ENCODE measurements at places on chromosomes 12 and 14. TPM values are rescaled to one million over a fixed set of nuclear protein-coding genes. Genes with fewer than 3 reads are reported as not detected.

GRCh38 chr14:50635141-50635540 lies 33.0 kb downstream of the SAV1 start:
- no peak overlapping the region for H3K27ac ChIP-seq
- H3K27me3 ChIP-seq = no peaks in the 10 kb centered on the region
- H3K4me1 ChIP-seq = no peaks in the 10 kb centered on the region
- no peak overlapping the region for H3K4me3 ChIP-seq
- no peak for DNase-seq

DNA sequence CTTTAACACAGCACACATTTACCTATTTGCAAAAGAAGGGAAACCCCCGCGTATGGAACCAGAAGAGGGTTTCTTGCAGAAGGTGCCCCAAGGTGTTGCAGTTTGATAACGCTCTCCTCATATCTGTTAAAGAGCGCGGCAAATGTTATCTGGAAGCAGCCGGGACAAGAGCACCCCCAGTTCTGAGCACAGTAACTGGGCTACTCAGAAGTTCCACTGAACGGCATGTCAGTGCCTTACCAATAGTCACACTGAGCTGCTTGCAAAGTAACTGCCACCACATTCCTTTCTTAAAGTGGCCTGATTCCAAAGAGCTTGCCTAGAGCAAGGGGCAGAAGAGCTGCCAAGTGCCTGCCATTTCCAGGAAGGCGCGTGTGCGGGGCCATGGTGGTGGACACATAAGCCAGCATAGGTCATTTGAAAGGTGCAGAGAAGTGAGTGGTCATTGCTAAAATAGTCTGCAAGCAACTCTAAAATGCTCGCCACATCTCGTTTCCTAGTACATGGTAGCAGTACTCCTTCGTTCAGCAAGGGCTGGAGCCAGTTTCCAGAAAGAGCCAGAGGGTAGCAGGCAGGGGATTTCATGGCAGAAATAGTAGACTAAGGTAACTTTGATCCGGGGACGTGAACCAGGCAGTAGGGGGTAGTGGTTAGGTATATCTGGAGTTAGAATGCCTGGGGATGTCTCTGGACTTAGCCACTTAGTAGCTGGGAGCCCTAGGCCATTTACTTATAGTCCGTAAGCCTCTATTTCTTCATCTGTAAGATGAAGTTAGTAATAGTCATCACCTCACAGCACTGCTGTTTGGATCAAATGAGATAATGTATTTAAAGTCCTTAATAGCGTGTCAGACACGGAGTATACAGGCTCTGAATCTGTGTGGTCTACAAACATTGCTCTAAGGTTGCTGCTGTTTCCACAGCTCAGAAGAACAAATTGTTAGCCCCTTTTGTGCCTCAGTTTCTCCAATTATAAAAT lies 37.6 kb downstream of the SPTB start:
- DNase-seq = no peak
- H3K27me3 ChIP-seq = peaks cover 17% of the 10 kb centered on the region
- H3K4me3 ChIP-seq = no peak overlapping the region
- H3K27ac ChIP-seq = no peak overlapping the region

DNA sequence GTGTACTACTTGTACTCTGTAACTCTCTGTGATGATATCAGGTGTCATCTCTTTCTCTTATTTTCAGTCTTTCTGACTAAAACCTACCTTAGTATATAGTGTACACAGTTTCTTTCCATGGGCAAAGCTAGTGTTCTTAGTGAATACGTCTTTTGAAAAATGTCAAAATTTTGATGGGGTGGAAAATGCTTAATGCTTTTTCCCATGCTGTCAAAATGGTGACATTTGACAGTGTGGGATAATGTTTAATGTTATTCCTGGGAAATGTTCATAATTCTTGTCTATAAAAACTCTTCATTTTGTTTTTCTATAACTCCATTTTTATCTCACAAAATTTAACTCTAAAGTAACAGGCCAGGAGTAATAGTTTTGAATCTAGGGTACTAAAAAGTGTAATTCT lies 742.7 kb upstream of the FOXG1 start:
- no peaks in the 10 kb centered on the region for H3K4me1 ChIP-seq
- no peak overlapping the region for H3K27ac ChIP-seq
- no peaks in the 10 kb centered on the region for H3K27me3 ChIP-seq
- DNase-seq = no peak
- H3K36me3 ChIP-seq = no peaks in the 10 kb centered on the region
- no peak overlapping the region for H3K4me3 ChIP-seq

DNA sequence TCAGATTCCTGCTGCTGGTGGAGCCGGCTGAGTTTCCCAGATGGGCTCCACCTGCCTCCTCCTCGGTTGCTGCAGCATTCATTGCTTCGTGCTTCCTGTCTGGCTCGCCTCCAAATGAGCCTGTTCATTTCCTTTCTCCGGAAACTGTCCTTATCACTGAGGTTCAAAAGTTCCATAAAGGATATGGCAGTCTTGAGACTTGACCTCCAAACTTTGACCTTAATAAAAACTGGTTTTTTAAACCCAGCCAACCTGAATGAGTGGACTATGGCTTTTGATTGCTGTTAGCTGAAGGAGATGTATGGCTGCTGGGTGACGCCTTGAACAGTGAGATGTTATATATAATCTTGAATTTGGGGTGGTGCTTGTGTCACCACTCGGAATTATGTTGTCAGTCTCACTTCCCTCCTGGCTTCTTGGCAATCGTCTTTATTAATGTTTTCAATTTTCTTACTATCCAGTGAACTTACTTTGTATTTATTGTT lies 62.7 kb downstream of the RASSF3 start:
- DNase-seq = peak; percentile 55
- H3K4me3 ChIP-seq = no peak overlapping the region
- peaks cover 99% of the 10 kb centered on the region for H3K4me1 ChIP-seq

DNA sequence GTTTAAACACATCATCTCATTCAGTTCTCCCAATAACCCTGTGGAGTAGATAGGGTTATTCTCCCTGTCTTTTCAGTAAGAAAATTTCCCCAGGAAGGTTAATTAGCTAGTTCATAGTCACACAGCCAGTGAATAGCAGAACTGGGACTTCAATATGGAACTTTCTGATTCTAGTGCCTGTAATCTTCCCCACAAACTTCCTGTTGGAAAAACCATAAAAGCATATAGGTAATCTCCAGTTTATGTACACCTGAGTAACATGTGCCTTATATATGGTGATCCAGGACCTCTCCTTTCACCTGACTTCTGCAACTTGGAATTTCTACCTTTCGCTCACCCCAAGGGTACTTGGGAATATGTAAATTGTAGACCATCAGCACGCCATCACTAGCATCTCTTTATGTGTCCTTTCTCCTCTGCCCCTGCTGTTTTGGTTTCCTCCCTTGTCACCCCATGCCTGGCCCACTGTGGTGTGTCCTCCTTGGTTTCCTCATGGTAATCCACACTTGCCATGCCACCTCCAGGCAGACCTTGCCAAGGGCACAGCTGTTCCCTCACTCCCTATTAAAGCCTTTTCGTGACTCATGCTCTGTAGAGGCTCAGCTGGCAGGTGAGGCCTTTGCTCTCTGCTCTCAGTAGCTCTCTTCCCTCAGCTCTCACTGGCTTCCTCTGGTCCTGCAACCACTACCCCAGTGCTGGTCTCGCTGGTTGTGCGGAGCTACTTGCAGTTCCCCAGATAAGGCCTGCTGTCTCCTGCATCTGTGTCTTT lies 16.7 kb downstream of the TBC1D30 start:
- H3K4me1 ChIP-seq = no peaks in the 10 kb centered on the region
- H3K36me3 ChIP-seq = peaks cover 14% of the 10 kb centered on the region
- no peak overlapping the region for H3K27ac ChIP-seq
- H3K27me3 ChIP-seq = no peaks in the 10 kb centered on the region
- DNase-seq = no peak

- DNase-seq = no peak
Measured at GRCh38 chr14:71956920-71957563, 24.8 kb downstream of the RGS6 start.

GRCh38 chr14:49920935-49921334 lies 28.1 kb downstream of the ARF6 start:
- H3K36me3 ChIP-seq = no peaks in the 10 kb centered on the region
- H3K4me3 ChIP-seq = no peak overlapping the region
- H3K4me1 ChIP-seq = no peaks in the 10 kb centered on the region
- H3K27me3 ChIP-seq = no peaks in the 10 kb centered on the region

- no peaks in the 10 kb centered on the region for H3K27me3 ChIP-seq
- DNase-seq = no peak
- no peak overlapping the region for H3K4me3 ChIP-seq
- no peaks in the 10 kb centered on the region for H3K4me1 ChIP-seq
- no peak overlapping the region for H3K27ac ChIP-seq
Measured at GRCh38 chr12:29317556-29318363, 63.2 kb downstream of the ERGIC2 start.

DNA sequence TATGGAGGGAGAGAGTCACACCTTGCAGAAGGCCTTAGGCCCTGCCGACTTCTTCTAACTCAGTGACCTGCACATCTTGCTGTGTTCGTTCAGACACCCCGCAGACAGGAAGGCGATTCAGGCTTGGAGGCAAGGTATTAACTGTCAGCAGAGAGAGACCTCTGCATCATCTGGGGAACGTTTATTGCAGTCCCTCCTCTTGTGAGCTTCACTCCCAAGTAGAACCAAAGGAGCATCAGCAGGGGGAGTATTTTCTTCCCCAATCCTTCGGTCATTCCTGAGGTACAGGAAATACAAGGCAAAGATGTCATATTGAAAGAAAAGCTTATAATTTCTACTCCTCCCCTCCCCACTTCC lies 217.9 kb downstream of the CRADD start:
- H3K4me3 ChIP-seq = no peak overlapping the region
- H3K4me1 ChIP-seq = peaks cover 17% of the 10 kb centered on the region
- H3K27ac ChIP-seq = peak overlapping the region; percentile 51
- no peaks in the 10 kb centered on the region for H3K36me3 ChIP-seq

CLMN gene
- 26.8 TPM for total RNA-seq

FOXA1 gene
- 30.5 TPM for total RNA-seq

GRCh38 chr14:100780246-100780645 lies 45.7 kb upstream of the MEG3 start:
- no peak overlapping the region for H3K4me3 ChIP-seq
- no peak for DNase-seq
- no peak overlapping the region for H3K27ac ChIP-seq

GRCh38 chr14:75299059-75299458 lies 20.4 kb downstream of the FOS start:
- H3K36me3 ChIP-seq = no peaks in the 10 kb centered on the region
- peak; percentile 81 for DNase-seq
- H3K27ac ChIP-seq = peak overlapping the region; percentile 97

DNA sequence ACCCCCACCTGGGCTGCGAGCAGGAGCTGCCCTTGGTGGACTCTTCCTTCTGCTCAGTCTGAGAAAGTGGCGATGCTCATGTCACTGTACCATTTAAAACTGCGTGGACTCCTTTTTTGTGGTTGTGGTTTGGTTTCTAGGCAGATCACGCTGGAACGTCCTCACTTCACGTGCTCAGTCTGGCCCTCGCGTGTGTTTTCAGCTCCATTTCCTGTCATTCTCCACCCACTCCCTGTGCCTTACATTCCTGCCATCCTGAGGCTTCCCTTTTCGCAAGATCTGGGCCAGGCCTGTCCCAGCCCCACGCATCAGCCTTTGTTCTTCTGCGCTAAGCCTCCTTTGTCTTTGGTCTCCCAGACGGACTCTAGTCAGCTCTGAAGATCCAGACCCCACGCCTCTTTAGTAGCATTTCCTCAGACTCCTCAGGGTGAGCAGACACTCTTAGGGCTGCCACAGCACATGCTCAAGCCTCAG lies 105.4 kb downstream of the FBXL14 start:
- H3K4me1 ChIP-seq = no peaks in the 10 kb centered on the region
- H3K36me3 ChIP-seq = peaks cover 29% of the 10 kb centered on the region
- H3K4me3 ChIP-seq = no peak overlapping the region
- H3K27me3 ChIP-seq = no peaks in the 10 kb centered on the region

- DNase-seq = no peak
- H3K27ac ChIP-seq = peak overlapping the region; percentile 66
- H3K36me3 ChIP-seq = no peaks in the 10 kb centered on the region
- H3K4me1 ChIP-seq = peaks cover 69% of the 10 kb centered on the region
- H3K27me3 ChIP-seq = no peaks in the 10 kb centered on the region
Measured at GRCh38 chr12:46388427-46389021, 16.0 kb upstream of the SLC38A2 start.

TAS2R19 gene
- 2.8 TPM for total RNA-seq

GRCh38 chr12:103505371-103506236 lies 9.8 kb upstream of the C12orf42 start:
- H3K27me3 ChIP-seq = no peaks in the 10 kb centered on the region
- DNase-seq = no peak
- no peak overlapping the region for H3K4me3 ChIP-seq
- H3K4me1 ChIP-seq = no peaks in the 10 kb centered on the region

DNA sequence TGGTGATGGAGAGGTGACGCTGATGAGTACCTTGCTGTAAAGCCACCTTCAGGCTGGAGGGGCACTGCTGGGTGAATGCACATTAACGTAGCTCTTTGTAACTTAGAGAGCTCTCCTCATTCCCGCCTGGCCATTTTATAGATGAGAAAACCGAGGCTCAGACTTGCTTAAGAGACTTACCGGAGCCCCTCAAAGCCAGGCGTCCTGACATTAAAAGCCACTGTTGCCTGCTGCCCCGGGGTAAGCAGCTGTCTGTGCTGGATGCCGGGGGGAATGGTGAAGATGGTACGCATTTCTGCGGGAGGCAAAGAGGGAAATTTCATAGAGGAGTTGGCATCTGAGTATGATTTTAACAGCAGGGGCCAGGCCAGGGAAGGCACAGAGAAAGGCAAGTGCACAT lies 49.6 kb upstream of the VRK1 start:
- no peak overlapping the region for H3K4me3 ChIP-seq
- H3K4me1 ChIP-seq = no peaks in the 10 kb centered on the region

- H3K4me1 ChIP-seq = no peaks in the 10 kb centered on the region
- no peak for DNase-seq
- H3K4me3 ChIP-seq = no peak overlapping the region
- no peak overlapping the region for H3K27ac ChIP-seq
- no peaks in the 10 kb centered on the region for H3K36me3 ChIP-seq
- no peaks in the 10 kb centered on the region for H3K27me3 ChIP-seq
Measured at GRCh38 chr12:82479511-82479910, 121.2 kb downstream of the METTL25 start.

DNA sequence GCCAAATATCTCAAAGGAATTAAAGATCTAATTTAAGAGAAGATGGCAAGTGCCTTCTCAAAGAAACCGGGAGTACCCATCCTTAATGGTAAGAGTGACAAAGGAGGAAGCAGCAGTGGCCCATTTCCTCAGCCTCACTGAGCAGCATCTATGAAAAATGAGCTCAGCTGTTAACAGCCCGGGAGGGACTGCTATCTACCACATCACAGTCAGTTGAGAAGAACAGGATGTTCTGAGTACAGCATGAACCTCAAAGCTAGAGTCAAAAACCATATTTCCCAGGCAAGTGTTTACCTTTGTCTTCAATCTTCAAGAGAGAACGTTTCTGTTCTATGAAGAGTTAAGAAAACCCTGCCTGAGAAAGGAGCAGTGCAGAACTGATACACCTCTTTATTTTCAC lies 115.0 kb downstream of the BTG1 start:
- no peak for DNase-seq
- H3K4me1 ChIP-seq = peaks cover 67% of the 10 kb centered on the region
- no peak overlapping the region for H3K4me3 ChIP-seq

RPS6KL1 gene
- total RNA-seq = 2.0 TPM
